ENCODE measurements at places on chromosomes 12 and 14.

- DNase-seq = no peak
Observed at GRCh38 chr12:5694759-5695409, 250.2 kb downstream of the ANO2 start.

GRCh38 chr14:103281496-103282231, 52.4 kb upstream of the EIF5 start:
- DNase-seq = no peak

- no peak for DNase-seq
Observed at GRCh38 chr14:87094913-87095312, 898.1 kb downstream of the GALC start.

- DNase-seq = no peak
Observed at GRCh38 chr14:91175291-91176201, 61.7 kb downstream of the DGLUCY start.

GRCh38 chr14:79631276-79631675, 580.0 kb downstream of the DIO2 start:
- DNase-seq = no peak

- no peak for DNase-seq
Observed at GRCh38 chr12:78559886-78560285, 304.7 kb upstream of the SYT1 start.

DNA sequence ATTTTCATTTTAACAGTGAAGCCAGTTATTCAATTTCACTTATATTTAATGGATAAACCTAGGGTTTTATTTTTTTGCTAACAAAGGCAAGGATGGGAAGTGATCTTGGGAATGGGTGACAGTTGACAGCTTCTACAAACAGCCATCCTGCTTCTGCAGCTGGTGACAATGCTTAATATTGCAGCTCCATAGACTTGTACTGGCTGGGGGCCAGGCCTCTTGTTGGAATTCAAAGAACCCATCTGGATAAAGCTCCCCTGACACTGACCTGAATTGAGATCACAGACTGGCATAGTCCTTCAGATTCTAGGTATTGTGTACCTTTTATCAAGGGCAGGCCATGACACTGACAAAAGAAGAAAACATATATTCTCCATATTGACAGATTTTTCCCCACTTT, 664.6 kb upstream of the FOXG1 start:
- DNase-seq = no peak

- no peak for DNase-seq
Observed at GRCh38 chr14:53103636-53104340, 49.3 kb downstream of the DDHD1 start.

DNA sequence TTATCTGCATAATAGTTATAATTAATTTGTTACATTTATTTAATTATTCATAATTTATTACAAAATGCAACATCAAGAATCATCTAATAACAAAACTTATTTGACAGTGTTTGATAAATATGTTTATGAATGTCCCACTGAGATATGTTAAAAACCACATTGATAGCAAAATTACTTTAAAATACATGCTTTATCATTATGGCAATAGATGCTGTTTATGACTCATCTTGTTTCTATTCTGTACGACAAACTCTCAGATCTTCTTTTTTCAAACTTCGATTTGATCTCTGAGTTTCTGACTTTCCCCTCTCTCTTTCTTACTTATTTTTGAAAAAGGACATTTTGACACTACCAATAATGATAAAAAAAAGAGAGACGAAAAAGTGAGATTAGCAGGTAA, 56.8 kb upstream of the LRRK2 start:
- DNase-seq = no peak

DNA sequence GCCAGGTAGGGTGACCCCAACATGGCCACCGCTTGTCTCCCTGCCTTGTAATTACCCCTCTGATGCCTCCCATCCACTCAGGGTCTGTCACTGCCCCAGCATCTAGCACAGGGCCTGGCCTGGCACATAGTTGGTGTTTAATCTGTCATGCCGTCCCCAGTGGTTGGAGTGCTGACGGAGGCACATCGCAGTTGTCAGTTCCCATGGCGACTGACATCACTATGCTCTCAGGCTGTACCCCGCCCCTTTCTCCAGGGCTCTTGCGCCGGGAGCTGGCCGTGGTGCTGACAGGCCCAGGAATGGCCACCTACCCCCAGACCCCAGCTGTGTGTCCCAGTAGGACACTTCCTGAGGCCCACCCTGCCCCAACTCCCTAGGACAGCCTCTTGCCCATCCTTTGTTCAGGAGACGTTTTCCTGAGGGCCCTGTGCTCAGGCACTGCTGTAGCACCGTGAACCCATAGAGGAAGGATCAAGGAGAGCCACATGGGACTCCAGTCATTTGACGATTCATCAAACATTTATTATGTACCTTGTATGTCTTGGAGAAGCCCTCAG, 23.0 kb downstream of the FAM222A start:
- no peak for DNase-seq

GRCh38 chr14:75220156-75220555, 43.7 kb upstream of the TMED10 start:
- no peak for DNase-seq

DNA sequence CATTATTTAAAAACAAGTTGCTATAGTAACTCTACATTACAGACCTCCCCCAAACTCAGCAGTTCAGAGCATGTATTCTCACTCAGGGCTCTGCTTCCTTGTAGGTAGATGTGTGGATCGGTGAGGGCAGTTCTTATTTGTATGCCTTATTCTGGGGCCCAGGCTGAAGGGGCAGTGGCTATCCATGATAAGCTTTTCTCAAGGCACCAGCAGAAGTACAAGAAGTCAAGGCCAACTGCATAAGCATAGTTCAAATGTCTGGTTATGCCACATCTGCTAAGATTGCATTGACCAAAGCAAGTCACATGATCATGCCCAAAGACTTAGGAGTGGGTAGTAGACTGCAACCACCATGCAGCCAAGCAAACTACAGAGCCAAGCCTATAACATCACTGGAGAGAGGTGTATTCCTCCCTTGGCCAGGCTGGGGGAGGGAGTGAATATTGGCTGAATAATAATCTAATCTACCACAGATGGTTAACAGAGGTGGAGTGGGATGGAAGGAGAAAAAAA, 4.6 kb downstream of the PSEN1 start:
- DNase-seq = no peak

DNA sequence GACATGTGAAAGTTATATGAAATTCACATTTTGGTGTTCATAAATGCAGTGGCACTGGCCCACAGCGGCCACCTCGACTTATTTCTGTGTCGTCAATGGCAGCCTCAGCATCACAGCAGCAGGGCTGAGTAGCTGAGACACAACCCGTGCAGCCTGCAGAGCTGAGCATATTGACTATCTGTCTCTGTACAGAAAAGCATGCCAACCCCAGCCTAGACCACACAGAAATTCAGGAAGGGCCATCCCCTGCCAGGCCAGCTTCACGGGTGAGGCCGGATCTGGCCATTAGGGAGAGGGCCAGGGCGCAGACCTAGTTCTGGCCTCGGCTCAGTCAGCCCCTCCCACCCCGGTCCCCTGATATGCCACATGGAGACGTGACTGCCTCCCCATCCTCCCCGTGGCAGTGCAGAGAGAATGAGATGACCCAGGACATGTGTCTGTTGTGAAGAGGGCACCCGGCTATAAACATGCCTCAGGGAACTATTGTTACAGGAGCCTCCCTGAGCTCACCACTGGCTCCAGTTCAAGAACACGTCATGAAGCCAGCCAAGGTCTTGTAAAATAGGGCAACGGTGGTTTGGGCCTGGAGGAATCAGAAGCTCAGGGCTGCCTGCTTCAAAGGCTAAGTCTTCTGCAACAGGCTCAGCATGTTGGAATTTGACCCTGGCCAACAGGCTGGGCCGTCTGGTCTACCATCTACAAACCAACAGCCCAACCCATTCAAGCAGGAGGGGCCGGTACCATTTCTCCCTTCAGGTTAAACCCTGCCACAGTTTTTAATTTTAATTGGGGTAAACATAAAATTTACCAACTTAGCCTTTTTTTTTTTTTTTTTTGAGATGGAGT, 25.5 kb downstream of the SCARB1 start:
- DNase-seq = peak; percentile 81

DNA sequence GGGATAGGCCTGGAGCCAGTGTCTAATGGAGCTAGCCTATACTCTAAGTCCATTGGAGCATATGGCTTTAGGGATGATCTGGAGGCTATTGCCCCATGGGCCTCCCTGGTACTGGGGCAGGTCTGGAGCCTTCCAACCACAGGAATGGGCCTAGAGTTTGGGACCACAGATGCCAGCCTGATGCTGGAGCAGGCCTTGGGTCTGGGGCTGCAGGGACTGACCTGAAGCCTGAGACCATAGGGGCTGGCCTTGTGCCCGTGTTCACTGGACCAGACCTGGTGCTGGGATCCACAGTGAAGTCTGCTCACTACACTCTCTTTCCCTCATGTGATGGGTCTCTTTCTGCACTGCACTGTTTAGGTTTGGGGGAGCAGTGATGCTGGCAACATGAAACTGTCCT, 95.0 kb downstream of the KLHL28 start:
- no peak for DNase-seq

DNA sequence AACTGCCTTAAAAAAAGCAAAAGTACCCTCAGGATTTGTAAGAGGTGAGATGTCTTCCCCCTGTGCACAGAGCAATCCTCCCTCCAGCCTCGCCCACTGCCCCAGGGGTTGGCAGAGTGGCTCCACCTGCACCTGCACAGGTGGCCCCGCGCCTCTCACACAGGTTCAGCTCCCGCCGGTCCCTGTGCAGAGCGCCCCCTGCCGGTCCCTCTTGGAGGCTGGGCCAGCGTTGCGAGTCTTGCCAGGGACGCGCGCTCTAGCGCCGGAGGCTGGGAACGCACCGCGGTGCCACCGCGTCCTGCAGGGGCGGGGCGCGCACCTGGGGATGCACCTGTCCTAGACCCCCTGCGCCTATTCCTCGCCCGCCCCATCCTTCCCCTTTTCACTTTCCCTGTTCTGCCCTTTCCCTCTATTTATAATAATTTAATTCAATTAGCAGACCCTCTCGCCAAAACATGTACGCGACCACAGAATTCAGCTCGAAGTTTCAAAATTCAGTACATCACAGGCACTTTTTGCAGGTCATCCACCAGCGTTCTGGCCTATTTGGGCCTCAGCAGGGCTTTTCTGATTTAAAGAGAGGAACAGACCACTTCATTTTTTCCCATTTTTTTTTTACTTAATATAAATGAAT, 618.6 kb downstream of the AACS start:
- DNase-seq = no peak

DNA sequence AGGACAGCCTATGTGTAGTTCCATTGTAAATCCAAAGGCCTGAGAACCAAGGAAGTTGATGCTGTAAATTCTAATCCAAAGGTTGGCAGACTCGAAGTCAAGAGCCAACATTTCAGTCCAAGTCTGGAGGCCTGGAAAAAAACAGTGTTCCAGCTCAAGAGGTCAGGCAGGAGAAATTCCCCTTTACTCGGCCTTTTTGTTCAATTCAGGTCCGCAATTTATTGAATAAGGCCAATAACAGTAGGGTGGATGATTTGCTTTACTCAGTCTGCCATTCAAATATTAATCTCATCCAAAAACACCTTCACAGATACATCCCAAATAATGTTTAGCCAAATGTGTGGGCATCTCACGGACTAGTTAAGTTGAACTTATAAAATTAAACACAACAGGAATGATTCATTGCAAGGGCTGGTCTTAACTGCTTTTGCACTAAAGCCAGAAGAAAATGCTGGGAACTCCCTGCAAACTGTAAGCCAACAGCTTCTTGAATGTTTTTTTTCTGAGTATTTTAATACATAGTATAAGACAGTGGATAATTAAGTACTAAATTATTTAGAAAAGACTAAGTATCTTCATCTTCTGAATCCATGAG, 197.4 kb upstream of the GARIN6 start:
- DNase-seq = no peak

DNA sequence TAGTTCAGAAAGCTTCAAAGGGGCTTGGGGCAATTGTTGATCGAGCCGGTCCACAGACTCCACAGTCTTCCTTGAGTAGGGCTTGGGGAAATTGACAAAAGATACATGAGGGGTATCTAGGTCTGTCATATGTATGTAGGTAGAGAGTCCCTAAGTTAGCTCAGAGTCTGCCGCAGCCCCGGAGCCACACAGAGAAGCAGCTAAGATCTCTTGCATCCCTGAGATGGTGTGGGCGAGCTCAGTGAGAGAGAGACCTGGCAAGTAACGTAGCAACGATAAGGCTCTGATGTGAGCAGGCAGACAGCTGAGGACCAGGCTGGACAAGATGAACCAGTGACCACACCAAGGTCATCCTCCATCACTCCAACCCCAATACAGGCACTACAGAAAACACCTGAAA, 297.6 kb downstream of the TMEM132D start:
- no peak for DNase-seq

- DNase-seq = no peak
Observed at GRCh38 chr12:67426067-67426466, 156.9 kb downstream of the CAND1 start.

- no peak for DNase-seq
Observed at GRCh38 chr14:37094502-37094901, 77.9 kb downstream of the SLC25A21 start.

DNA sequence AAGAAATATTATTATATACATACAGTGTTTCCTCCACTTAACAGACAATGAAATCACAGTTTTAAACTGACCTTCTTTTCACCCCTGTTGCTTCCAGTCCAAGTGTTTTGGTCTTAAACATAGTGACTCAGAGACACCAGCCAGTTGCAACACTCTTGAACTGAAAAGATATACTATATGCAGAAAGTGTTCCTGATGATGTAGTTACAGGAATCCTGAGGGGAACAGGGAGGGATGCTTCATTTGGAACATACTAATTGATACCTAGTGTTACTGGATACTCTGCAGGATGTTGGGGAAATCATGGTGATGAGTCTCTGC, 420.8 kb downstream of the CCDC91 start:
- no peak for DNase-seq

GRCh38 chr14:34449819-34450541, 12.1 kb downstream of the SPTSSA start:
- no peak for DNase-seq

GRCh38 chr12:26226629-26227360, 31.4 kb downstream of the SSPN start:
- peak; percentile 24 for DNase-seq

DNA sequence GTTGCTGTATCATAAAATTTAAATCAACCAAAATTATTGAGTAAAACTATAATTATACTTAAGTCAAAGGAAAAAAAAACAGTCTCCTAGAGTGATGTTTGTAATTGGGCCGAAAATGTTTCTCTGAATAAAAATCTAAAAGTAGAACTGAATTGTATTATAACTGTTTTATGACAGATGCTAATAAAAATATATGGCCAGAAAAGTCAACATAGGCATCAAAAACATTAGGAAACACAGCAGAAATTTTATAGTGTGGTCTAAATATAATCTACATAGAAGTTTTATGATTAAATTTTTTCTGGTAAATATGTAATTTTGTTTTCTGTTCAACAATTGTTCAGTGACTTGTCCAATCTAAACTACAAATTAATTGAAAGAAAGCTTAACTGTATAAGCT, 277.8 kb downstream of the ALX1 start:
- DNase-seq = no peak

GRCh38 chr14:78754059-78754458, 583.9 kb downstream of the NRXN3 start:
- DNase-seq = no peak

- no peak for DNase-seq
Observed at GRCh38 chr12:26360062-26360461, 164.7 kb downstream of the SSPN start.
